ENCODE measurements at places on chromosomes 11 and 22.

DNA sequence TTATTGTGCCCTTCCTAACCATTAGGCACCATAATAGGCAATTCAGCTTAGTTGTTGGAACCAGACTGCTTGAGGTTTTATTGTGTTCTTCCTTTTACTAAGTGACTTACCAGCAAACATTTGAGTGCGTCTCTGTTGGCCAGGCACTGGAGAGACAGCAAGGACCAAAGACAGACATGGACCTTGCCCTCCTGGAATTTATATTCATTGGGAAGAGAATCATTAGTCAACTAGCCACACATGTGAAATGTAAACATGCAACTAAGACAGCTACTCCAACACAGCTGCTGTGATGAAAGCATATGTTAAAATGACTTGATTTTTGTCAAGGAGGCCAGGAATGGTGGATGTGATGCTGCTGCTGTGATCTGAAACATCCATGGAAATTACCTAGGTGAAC is 106.4 kb downstream of the TRAF6 start:
- no peak for DNase-seq

DNA sequence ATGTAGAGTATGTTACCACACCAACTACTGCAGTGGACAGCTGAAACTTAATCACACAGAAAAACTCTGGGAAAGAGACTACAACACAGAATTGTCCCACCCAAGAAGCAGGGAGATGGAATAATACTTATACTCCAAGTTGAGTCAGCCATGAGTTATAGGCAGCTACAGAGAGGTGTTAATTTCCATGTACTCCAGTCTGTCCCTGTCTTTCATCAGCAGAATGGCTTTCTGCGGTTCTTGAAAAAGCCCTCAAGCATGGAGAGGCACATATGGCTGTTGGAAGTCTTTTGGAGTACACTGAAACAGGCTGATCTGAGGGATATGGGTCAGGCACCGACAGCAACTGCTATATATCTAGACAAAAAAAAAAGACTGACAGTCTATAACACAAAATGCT is 219.5 kb downstream of the DLG2 start:
- DNase-seq: no peak

DNA sequence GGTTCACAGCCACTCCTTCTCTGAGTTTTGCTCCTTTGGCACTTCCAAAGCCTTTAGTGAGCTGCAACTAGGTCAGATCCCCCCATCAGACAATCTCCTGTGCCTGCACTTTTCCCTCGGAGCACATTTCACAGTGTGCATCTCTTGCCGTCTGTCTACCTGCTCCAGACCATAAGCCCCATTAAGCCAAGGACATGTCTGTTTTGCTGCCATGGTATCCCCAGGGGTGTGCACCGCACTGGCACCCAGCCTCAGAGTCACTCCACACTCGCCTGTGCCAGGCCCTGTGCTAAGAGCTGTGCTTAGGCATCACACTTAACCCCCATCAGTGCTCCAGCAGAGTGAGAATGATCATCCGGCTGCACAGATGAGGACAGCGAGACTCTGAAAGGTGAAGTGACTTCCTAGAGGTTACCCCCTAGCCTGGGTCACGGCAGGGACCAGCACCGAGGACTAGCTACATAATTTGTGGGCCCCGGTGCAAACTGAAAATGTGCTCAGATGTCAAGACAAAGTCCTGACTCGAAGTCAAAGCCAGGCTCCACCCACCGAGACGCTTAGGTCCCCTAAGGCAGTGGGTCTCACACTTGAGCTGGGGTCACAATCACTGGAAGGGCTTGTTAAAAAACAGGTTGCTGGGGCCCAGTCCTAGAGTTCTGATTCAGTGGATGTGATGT is 33.9 kb downstream of the ARRB1 start:
- no peak for DNase-seq

DNA sequence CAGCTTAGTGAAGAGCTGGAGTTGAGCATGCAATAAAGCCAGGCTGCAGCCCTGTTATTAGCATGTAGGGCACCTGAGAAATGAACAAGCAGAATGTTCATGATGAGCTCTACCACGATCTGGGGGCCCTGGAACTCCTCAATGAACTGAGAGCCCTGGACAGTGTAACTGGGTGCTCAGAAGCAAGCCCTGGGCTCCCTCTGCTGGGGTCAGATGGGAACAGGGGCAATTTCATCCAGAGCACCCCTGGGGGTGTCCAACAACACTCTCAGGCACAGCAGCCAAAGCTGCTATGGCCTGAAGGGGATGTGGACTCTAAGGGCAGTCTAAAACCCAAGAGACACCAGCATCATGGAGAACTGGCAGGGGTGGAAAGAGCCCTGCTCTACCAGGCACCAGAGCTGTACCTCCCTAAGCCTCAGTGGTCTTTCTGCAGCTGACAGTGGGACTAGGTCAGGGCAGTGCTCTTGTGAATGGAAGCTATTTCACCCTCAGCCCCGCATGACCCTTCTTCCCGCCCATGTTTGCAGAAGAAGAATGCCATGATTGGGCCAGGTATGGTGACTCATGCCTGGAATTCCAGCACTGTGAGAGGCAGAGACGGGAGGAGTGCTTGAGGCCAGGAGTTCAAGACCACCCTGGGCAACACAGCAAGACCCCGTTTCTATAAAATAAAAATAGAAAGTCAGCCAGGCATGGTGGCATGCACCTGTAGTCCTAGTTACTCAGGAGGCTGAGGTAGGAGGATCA is 28.9 kb downstream of the THOC5 start:
- peak; percentile 37 for DNase-seq

- peak; percentile 38 for DNase-seq
These were observed 77.5 kb downstream of the KCNJ1 start for GRCh38 chr11:128789497-128790150.

DNA sequence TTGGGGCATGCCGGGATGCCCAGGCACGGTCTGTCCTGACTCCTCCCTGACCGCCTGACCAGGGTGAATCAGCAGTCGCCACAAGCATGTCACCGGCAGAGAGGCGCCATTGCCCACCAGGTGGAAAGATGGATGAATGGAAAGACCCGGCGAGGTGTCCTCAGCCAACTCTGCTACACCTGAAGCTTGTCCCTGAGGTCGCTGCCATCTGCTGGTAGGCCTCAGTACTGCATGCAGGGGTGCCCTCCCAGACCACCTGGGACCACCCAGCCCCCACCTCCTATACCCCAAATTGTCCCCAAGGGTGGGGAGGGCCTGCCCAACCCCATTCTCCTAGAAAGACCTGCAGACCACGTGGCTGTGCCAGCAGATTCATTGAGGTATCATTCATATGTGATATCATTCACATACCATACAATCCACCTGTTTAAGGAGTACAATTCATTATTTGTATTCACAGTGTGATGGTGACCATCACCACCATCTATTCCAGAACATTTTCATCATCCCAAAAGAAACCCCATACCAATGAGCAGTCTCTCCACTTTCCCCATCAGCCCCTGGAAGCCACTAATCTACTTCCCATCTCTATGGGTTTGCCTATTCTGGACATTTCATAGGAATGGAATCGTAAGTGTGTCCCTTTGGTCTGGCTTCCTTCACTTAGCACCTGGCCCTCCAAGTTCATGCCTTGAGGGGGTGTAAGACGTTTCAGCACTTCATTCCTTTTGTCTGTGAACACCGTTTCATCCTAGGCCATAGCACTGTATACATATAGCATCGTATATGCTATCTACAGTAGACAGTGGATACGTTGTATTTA is 17.5 kb downstream of the FGF3 start:
- DNase-seq: peak; percentile 12

DNA sequence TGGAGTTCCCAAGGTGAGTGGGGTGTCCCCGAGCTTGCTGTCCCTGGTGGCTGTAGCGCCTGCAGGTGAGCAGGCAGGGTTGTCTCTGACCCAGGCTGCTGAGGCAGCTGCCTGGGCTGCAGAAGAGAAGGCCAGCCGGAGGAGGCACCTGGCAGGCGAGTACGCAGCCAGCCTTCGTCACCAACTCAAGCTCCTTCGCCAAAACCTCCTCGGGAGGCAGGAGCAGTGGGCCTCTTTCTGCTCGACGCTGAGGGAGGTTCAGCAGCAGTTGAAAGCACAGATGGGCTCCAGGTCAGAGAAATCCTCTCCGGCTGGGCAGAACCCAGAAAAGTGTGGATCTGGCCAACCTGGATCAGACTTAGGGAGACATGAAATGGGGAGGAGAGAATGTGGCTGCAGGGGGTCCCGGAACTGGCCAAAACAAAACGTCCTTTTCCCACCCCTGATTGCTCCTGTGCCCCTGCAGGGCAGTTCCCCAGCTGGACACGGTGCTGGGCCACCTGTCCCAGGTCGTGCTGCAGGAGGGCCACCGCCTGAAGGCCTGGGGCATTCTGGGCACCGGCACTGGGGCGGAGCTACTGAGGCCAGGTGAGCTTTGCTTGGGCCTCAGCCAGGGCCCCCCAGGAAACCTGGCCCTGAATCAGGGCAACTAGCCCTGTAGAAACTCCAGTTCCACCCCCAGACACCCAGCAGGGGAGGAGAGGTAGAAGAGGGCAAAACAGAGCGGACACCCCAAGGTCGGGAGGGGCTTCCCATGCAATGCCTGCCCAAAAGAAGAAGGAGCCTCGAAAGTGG is 56.7 kb downstream of the BTG4 start:
- no peak for DNase-seq

DNA sequence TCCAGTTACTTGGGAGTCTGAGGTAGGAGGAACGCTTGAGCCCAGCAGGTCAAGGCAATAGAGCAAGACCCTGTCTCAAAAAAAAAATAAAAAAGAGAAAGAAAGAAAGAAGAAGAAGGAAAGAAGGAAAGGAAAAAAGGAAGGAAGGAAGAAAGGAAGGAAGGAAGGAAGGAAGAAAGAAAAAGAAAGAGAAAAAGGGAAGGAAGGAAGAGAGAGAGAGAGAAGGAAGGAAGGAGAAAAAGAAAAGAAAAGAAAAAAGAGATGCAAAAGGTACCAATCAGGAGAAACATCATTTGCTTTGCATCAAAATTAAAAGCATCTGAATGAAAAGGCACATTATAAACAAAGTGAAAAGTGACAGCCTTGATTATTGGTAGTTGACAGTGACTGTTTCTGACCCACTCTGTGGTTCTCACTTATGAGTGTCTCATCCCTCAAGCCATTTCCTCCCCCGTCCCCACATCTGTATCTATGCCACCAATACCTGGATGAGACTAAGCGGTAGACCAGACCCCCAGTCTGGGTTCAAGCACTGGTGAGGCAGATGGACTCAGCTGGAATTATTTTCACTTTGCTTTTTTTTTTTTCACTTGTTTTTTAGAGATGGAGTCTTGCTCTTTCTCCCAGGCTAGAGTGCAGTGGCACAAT is 33.0 kb upstream of the XBP1 start:
- DNase-seq: no peak

DNA sequence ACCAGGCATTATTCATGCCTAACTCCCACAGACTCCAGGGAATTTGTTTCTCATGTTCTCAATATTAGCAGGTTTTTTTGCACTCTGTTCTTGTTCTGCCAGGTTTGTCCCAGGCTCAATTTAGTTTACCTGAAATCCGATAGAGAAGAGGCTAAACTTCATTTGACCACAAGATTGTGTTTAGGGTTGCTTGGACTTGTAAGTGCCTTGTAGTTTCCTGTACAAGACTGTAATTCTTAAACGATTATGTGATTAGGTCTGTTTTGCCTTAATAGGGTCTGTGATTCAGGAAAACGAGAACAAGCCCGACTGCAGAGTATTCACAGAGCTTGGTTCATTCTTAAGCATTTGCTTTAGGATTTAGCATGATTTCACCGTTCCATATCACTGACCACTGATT is 1.8 kb downstream of the PRSS23 start:
- no peak for DNase-seq

DNA sequence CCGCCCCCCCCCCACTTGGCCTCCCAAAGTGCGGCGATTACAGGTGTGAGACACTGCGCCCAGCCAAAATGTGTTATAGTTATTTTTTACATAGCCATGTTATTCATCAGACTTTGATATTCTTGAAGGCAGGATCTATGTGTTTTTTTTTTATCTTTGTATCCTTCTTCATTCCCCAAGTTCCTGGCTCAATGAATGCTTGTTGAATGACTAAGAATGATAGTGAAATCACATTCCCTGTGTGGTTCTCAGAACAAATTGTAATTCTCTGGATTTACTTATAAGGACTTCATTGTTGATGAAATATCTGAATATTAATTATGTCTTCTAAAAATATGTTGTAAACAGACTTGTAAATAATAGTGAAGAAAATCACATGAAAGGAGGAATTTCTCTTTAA is 33.5 kb downstream of the MMP7 start:
- peak; percentile 46 for DNase-seq

DNA sequence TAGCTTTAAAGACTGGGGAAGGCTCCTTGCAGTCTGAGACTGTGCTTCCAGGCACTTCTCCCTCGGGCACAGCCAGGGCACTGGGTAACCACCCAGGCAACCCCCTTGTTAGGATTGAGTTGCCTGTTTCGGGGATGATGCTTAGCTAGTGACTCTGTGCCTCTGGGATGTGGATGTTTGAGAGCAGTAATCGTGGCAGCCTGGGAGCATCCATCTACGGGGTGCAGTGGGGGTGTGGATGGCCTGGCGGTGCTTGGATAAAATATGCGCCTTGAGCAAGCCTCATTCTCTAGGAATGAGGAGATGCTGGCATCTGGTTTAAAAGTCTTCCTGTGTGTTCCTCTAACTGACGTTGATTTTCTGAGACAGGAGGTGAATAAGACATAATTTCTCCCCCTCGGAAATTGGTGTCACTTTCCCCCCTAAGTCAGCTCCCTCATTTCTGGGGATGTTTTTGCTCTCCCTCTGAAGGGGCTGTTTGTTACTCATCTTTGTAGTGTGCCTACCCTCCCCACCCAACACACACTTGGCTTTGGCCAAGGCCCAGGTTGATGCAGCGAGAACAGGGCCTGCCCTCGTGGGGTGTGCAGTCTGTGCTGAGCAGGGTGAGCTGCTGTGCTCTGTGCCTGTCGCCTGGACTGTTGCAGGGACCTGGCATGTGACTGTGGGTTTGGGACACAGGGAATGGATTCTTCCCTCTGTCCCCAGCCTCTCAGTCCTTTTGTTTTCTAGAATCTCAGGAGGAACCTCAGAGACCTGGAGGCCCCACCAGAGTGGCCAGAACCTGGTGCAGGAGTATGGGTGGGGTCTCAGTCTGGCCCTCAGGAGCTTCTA is 2.0 kb downstream of the GNAZ start:
- DNase-seq: no peak

GRCh38 chr11:71086687-71087258 is 165.6 kb downstream of the SHANK2 start:
- DNase-seq: peak; percentile 21

DNA sequence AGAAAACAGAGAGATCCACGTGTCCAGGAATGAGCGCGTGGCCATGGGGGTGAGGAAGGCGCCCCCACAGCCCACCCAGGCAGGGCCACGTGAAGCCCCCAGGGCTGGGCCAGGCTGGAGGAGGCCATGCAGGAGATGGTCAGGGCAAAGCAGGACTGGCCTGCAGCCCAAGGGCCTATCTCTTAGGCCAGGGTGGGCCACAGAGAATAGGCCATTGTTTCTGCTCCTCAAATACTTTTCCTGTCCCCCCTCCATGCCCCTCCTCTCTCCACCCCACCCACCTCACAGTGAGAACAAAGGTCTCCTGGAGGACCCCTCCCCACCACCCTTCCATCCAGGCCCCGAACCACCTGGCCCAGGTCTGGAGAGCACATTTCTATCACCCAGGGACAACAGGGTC is 8.3 kb upstream of the CDC42EP1 start:
- DNase-seq: no peak

DNA sequence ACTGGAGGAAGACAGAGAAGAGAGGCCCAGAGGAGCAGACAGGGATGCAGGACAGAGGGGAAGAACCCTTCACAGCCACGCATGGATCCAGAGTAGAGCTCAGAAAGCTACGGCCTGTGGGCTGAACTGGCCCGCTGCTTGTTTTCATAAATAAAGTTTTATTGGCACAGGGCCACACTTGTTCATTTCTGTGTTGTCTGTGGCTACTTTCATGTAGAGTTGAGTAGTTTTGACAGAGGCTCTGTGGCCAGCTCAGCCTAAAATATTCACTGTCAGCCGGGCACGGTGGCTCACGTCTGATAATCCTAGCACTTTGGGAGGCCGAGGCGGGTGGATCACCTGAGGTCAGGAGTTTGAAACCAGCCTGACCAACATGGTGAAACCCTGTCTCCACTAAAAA is 26.2 kb upstream of the GAL start:
- no peak for DNase-seq
